ENCODE measurements at places on chromosomes 3 and 15.

- no peak for DNase-seq
Observed at GRCh38 chr3:52704611-52705437, 767 bp downstream of the GLT8D1 start.

DNA sequence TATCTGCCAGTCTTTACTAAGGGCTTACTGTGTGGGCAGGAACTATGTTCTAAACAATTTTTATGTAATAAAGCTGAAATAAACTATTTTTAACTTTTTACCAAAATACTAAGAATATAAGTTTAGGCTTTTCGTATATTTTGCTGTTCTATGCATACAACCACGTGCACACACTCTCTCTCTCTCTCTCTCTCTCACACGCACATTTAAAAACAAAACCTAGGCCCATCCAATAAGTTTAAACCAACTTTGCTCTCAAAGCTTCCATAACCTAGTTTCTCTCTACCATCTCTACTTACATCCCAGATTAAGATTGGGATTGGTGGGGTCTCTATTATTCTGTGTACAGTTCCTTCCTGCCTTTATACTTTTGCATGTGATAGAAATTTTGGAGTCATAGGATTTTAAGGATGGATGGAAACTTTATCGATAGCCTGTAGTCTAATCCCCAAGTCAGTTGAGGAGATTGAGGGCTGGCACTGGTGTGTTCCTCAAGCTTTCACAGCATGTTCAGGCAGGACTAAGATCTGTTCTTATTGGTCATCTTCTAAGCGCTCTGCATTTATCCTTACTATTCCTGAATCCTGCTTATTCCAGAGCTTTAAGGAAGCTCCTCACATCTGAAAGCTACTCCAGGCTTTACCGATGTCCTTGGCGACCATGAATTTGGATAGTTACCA is 1.8 kb downstream of the GPR171 start:
- DNase-seq: no peak

GRCh38 chr3:158167737-158168557 is 58.1 kb downstream of the RSRC1 start:
- DNase-seq: no peak

DNA sequence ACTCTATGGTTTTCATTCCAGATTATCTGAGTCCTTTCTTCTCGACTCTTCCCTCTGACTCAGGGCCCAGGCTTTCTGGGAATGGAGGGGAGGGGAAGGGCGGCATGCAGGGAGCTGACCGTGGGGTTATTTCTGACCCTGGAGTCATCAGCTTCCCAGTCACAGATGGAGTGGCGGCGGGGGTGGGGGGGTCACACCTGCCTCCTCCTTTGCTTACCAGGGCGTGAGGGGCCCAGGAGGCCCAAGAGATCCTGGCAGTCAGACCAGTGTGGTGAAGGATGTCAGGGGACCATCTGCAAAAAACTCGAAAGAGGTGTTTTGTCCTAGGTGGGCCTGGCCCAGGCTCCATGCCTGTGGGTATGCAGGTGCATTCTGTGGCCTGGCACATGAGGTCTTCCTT is 996 bp upstream of the XIRP1 start:
- no peak for DNase-seq

- DNase-seq: no peak
Observed at GRCh38 chr3:46628901-46629369, 16.6 kb downstream of the FAM240A start.

DNA sequence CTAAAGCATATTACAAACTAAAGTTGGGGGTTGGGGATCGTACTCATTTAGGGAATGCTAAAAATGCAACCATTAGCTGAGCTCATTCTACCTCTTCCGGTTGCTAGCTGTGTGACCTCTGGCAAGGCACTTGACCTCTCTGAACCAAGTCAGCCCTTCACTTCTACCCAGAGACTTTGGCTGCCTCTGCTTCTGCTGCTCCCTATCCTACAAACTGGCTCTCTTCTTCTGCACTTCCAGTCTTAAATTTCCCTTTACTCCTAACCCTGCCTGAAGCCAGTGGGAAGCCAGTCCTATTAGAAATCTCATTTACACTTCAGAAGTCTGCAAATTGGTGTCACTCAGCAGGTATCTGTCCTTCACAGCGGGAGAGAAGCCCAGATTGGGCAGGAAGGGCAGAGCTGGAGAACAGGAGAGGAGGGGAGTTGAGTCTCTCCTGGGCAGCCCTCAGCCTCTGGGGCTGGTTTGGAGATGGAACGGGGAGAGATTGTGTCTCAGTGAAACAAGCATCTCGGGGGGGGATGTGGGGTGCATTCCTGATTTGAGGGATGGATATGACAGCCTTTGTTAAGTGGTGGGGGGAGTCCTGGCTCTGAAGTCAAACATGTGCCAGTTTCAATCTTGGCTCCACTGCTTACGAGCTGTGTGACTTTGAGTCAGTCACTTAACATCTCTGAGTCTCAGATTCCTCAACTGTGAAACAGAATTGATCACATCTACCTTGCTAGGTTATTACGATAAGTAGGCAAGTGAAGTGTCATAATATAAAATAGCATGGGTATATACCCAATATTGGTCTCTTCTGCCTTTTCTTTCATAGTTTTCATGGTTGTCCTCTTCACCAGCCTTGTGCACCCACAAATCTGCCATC is 7.8 kb upstream of the AEN start:
- DNase-seq: no peak

GRCh38 chr3:142213298-142213697 is 12.1 kb downstream of the GK5 start:
- DNase-seq: no peak

- no peak for DNase-seq
Observed at GRCh38 chr3:42591811-42592210, 1.2 kb downstream of the SS18L2 start.

All from GM12891 (cell line).